ENCODE measurements at places on chromosomes 7 and 10.

DNA sequence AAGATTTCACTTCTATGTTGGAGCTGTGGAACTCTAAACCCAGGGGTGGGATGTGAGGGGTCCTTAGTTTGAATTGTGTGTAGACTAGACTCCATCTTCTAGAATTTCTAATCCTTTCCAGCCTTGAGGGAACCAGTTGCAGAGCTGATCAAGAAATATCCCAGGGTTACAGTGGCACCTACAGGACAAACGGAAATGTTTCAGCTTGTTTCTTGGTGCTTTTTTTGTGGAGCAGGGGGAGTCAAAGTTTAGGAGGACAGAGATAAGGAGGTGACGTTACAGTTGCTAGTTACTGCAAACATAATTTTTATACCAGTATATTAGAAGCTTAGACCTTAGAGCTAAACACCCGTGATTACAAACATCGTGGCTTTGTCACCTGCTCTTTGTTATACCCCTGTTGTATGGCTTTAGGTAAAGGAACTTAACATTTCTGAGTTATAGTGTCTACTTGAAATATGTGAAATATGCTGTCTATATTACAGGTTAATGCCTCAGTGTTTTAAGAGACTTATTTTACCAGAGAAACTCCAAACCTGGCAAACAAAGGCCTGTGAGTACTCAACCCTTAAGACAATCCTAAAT lies 84.5 kb upstream of the DYNC1I1 start:
- DNase-seq, result no peak

- DNase-seq, result no peak
These were observed 49.3 kb downstream of the C10orf120 start for GRCh38 chr10:122650331-122650730.

GRCh38 chr10:77501846-77502261 lies 135.8 kb downstream of the KCNMA1 start:
- DNase-seq, result no peak

DNA sequence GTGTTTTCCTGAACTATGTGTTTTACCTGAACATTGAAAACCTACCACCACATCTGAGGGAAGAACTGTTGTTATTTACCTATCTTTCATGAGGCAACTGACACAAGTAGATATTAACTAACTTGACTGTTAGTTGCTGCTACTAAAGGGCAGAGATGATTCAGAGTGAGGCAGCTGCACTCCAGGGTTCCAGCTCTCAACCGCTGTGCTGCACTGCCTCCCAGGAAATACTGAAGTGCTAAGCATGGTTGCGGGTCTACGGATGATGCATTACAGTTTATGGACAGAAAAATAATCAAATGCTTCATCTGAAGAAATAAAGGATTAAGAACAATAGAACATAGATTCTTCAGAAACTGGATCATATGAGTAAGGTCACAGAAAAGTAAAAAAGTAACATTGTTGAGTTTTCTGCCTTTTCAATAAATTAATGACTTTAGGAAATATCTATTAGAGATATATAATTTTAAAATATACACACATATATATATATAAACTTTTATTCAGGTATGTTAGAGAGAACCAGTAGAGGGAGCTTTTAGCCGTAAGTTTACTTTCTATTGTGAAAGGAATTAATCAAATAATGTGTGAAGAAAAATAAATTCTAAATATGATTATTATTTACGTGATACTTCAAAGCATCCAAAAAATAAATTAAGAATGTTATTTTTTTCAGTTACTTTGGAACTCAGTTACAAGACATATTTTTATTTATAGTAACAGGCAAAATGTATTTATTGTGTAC lies 620.0 kb downstream of the CNTNAP2 start:
- DNase-seq, result no peak

DNA sequence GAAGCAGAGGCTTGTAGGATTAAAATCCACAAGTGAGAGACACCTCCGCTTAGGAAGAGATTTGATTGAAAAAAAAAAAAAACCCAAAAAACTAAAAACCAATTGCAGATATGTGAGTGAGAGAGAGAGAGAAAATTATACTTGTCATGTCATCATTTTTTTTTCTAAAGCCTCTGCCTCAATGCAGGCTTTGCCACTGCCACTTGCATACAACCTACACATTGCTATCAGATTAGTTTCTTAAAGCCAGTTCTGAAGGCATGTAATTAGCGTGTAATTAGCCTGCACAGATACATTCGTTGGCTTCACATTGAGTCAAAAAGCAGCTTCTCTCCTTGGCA lies 86.1 kb upstream of the MTPN start:
- DNase-seq, result no peak

DNA sequence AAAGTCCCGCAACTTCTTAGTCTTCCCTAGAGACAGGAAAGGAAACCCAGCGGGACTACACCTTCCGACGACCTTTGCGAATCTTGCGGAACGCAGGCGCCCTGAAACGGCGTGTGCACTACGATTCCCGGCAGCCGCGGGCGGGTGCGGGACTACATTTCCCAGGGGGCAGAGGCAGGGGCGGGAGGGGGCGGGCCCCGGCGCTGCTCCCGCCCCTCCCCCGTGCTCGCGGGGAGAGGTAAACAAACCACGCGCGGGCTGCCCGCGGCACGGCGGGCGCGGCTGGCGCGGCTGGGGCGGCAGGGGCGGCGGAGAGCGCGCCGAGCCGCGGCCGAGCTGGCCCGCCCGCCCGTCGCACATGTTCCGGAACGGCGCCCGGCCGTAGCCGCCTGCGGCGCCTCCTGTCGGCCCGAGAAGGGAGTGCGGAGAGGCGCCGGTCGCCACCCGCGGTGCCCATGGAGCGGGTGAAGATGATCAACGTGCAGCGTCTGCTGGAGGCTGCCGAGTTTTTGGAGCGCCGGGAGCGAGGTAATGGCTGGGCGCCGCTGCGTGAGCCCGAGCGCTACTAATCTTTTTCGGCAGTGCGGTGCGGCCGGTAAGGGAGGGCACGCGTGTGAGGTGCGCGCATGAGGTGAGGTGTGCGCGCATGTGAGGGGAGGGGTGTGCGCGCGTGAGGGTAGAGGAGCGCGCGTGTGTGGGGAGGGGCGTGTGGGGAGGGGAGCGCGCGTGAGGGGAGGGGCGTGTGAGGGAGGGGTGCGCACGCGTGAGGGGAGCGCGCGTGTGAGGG lies 18.5 kb downstream of the MXI1 start:
- peak; percentile 70 for DNase-seq

GRCh38 chr7:65338346-65338745 lies 35.3 kb upstream of the ZNF92 start:
- no peak for DNase-seq

GRCh38 chr7:1532456-1533254 lies 2.2 kb downstream of the MAFK start:
- DNase-seq, result peak; percentile 24

Measured in stimulated activated CD8-positive, alpha-beta memory T cell treated with anti-CD3 and anti-CD28 coated beads, Interleukin-7, amount 100 ng/mL, for 1 hour (primary cell).